ENCODE measurements at places on chromosomes 16 and 17.
A peak's percentile ranks its signal among the peaks of the same experiment; 100 is the strongest.

GRCh38 chr17:3963237-3964201 lies 718 bp downstream of the ATP2A3 start:
- H3K4me3 ChIP-seq, result peak overlapping the region; percentile 91
- peaks cover 81% of the 10 kb centered on the region for H3K4me1 ChIP-seq
- H3K27ac ChIP-seq, result peak overlapping the region; percentile 99
- H3K36me3 ChIP-seq, result peaks cover 23% of the 10 kb centered on the region
- H3K27me3 ChIP-seq, result no peaks in the 10 kb centered on the region

DNA sequence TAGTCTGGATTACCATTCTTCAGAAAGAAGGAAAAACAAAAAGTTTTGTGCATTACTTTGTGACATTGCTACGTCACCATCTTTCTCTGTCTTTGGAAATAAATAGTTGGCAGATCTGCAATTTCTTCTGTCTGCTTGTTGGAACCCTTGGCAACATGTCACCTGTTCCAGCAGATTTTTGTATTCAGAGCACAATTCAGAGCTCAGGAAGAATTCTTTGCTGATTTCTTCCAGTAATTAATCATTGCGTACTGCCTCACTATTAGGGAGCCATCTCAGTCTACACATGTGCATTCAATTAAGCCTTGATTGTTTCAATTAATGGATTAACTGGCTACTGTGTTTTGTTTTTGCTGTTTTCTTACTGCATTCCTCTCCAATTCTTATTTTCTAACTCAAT lies 467.2 kb downstream of the CDH8 start:
- no peak for DNase-seq
- no peak overlapping the region for H3K27ac ChIP-seq
- no peaks in the 10 kb centered on the region for H3K36me3 ChIP-seq
- no peaks in the 10 kb centered on the region for H3K4me1 ChIP-seq
- no peaks in the 10 kb centered on the region for H3K27me3 ChIP-seq
- H3K4me3 ChIP-seq, result no peak overlapping the region

GRCh38 chr16:79037521-79038373 lies 562.8 kb downstream of the MAF start:
- DNase-seq, result no peak
- no peaks in the 10 kb centered on the region for H3K27me3 ChIP-seq
- no peaks in the 10 kb centered on the region for H3K36me3 ChIP-seq

DNA sequence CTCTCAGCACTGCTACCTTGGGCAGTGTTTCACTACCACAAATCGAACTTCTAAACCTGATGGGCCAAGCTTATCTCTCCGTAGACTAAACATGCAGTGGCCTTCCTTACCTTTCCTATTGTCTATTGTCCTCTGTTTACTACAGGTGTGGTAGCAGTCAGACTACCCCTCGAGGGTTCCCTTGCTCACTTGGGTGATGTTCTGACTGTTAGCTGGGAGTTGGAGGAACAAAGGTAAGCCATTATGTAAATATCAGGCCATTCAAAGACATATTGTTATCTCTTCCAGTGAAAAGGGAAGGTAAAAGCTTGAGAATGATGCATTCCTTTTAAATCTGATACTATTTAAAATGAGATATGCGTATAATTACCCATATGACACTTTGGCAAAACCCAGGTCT lies 828.3 kb upstream of the EEF2KMT start:
- H3K4me1 ChIP-seq, result no peaks in the 10 kb centered on the region
- no peak overlapping the region for H3K27ac ChIP-seq

DNA sequence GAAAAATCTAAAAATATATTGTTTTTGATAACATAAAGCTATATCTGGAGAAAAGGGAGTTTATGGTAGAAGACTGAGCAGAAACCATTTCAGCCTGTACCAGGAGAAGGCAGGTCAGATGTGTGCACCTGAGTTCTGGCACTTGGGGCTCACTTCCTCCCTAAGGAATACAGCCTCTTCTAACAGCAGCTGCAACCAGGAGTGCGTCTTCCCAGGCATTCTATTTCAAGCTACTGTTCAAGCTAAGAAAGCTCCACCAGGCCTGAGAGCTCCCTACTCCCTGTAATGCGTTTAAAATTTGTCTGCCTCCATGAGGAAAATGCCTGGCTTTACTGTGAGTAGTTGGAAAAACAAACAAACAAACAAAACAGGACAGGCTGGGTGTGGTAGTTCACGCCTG lies 96.1 kb downstream of the ZNF778 start:
- no peaks in the 10 kb centered on the region for H3K27me3 ChIP-seq
- no peak overlapping the region for H3K4me3 ChIP-seq
- H3K36me3 ChIP-seq, result no peaks in the 10 kb centered on the region
- DNase-seq, result no peak
- H3K4me1 ChIP-seq, result peaks cover 50% of the 10 kb centered on the region

DNA sequence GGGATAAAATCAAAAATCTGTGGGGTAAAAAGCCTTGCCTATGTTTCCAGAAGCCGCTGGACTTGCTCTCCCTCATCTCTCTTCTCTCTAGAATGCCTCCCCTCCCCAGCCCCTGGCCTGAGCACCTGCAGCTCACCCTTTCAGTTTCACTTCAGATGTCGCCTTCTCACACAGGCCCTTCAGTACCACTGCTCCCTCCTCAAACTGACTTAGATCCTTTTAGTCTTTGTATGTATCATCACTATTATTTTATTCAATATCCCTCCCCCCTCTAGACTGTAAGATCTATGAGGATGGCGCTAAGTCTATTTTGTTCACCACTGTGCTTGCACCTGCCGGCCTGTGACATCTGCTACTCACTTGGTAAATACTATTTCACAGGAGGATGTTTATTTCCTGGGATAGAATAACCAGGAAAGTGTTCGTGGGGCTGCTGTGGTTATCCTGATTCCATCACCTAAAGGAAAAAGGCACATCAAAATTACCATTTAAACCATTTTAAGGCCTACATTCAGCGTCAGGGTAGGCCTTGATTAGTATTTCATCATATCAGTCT lies 122.3 kb downstream of the MRTFB start:
- no peaks in the 10 kb centered on the region for H3K36me3 ChIP-seq
- no peak for DNase-seq
- H3K4me3 ChIP-seq, result no peak overlapping the region
- H3K4me1 ChIP-seq, result no peaks in the 10 kb centered on the region
- no peak overlapping the region for H3K27ac ChIP-seq

DNA sequence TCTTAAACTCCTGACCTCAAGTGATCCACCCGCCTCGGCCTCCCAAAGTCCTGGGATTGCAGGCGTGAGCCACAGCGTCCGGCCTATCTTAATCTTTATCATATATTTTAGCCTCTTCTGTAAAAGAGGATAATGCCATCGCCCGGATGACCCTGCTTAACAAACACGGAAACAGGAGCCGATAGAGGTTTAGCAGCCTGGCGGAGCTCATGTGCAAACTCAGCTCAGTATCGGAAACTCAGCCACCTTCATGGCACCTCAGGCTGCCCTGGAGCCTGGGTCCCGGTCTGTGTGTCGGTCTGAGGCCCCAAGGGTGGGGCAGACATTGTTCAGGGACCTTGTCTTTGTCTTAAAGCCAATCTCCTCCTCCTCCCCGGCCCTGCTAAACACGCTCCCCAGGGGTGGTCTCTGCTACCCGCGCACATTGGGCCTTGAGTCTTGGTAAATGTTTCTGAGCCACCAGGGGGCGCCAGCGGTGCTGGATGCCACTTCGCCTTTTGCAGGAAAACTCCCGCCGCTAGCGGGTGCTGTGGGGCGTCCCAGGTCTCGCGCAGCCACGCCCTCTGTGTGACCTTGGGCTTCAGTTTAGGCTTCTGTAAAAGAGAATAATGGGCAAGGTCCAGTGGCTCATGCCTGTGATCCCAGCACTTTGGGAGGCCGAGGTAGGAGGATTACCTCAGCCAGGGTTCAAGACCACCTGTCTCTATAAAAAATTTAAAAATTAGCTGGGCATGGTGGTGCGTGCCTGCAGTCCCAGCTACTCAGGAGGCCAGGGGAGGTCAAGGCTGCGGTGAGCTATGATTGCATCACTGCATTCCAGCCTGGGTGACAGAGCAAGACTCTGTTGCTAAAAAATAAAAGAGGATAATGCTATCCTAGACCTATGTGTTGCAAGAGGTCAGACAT lies 2.7 kb downstream of the CETP start:
- no peak overlapping the region for H3K4me3 ChIP-seq
- no peaks in the 10 kb centered on the region for H3K36me3 ChIP-seq
- H3K27ac ChIP-seq, result peak overlapping the region; percentile 38
- no peaks in the 10 kb centered on the region for H3K27me3 ChIP-seq
- peak; percentile 98 for DNase-seq
- peaks cover 20% of the 10 kb centered on the region for H3K4me1 ChIP-seq

DNA sequence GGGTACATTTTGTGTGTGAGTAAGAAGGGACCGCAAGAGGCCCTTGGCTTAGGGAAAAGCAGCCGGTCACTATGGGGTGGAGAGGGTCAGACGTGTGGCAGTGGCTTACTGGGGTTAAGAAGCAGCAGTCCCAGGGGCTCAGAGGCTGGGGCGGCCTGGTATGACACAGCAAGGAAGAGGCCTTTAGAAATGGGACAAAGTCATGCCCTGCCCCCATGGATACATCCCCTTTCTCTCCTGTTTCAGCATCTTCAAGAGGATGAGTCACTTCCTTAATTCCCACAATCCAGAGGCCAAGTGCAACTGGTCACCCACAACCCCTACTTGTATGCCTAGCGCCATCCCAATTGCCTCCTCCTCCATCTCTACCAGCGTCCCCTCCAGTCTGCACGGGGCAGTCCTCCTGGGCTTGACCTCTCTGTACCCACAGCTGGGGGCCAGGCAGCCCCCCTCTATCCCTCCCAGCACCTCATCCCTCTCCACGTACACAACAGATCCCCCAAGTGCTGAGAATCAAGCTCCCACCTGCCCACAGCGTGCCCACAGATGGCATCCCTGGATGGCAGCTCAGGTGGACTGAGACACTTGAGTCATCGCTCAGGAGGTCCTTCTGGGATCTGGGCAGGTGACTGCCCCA lies 6.9 kb upstream of the EFTUD2 start:
- H3K27me3 ChIP-seq, result no peaks in the 10 kb centered on the region
- DNase-seq, result no peak

DNA sequence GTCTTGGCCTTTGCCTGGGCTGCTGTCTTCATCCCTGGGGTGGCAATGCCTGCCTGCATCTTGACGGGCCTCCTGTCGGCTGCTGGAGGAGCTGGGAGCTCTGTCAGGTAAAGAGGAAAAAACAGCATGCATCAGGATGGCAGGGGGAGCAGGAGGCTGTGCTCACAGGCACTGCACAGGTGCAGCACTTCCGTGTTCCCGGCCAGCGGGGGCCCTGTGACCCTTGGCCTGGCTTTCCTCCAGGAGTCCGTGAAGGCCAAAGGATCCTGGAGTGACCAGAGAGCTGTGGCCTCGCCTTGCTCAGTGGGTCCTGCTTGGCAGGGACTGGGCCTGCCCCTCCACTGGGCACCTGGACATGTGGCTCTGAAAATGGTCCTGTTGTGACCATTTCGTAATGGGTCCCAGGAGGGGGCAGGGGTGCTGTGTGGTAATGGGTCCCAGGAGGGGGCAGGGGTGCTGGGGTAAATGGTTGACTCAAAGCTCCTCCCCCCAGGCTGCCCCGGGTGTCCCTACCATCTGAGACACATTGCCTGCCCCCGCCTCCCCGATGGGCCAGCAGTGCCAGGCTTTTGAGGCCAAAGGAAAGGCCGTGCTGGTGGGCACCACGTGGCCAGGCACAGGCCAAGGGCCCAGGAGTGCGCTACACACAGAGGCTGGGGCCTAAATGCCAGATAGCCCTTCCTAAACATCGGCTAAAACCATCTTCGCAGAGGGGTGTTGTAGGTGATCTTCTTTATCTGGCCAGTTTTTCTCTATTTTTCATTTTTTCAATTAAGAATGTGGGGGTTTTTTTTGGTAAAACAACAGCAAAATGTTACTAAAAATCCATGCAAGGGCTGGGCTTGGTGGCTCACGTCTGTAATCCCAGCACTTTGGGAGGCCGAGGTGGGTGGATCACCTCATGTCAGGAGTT lies 4.0 kb upstream of the FASN start:
- no peaks in the 10 kb centered on the region for H3K27me3 ChIP-seq
- DNase-seq, result no peak
- H3K4me3 ChIP-seq, result no peak overlapping the region
- H3K36me3 ChIP-seq, result no peaks in the 10 kb centered on the region
- no peak overlapping the region for H3K27ac ChIP-seq

- no peaks in the 10 kb centered on the region for H3K4me1 ChIP-seq
- no peak overlapping the region for H3K4me3 ChIP-seq
- H3K27ac ChIP-seq, result no peak overlapping the region
- DNase-seq, result no peak
- H3K27me3 ChIP-seq, result no peaks in the 10 kb centered on the region
These were observed 235.2 kb upstream of the CDH5 start for GRCh38 chr16:66131156-66131807.

GRCh38 chr16:81492965-81493754 lies 48.6 kb downstream of the CMIP start:
- H3K36me3 ChIP-seq, result no peaks in the 10 kb centered on the region
- DNase-seq, result no peak
- H3K4me3 ChIP-seq, result no peak overlapping the region
- H3K27me3 ChIP-seq, result no peaks in the 10 kb centered on the region

- no peaks in the 10 kb centered on the region for H3K36me3 ChIP-seq
- H3K27me3 ChIP-seq, result no peaks in the 10 kb centered on the region
- DNase-seq, result no peak
- H3K4me1 ChIP-seq, result no peaks in the 10 kb centered on the region
- H3K27ac ChIP-seq, result no peak overlapping the region
These were observed 206.3 kb upstream of the TOM1L1 start for GRCh38 chr17:54694287-54694887.
